Activated CD8-positive, alpha-beta memory T cell treated with anti-CD3 and anti-CD28 coated beads for 36 hours (primary cell): ENCODE measurements at places on chromosomes 5 and 9. TPM values are rescaled to one million over a fixed set of nuclear protein-coding genes. Genes with fewer than 3 reads are reported as not detected.

CTXN3 gene
- total RNA-seq: not detected

ZNF454 gene
- not detected for total RNA-seq

CYLC2 gene
- not detected for total RNA-seq

CTNND2 gene
- total RNA-seq: not detected

PRSS3 gene
- total RNA-seq: not detected

ELAVL2 gene
- not detected for total RNA-seq

WDR38 gene
- total RNA-seq: not detected

FBP2 gene
- not detected for total RNA-seq
